ENCODE measurements at places on chromosomes 7 and 10.

GRCh38 chr7:522071-522950 is 2.7 kb upstream of the PDGFA start:
- DNase-seq, result no peak

DNA sequence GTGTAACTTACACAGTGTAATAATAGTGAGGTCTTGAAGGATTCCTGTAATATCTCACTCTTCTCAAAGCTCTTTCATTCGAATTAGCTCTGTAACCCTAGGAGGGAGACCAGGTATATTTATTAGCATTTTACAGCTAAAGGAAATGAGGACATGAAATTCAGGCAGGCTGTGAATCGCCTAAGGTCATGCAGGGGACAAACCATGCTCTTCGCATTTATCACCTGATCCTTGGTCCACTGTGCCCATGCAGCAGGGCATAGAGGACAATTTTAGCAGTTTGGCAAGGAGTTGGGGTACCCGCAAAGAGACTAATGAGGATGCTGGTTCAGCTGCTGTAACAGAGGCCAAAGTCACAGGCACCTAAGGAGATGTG is 14.8 kb upstream of the LAMB1 start:
- DNase-seq, result no peak

DNA sequence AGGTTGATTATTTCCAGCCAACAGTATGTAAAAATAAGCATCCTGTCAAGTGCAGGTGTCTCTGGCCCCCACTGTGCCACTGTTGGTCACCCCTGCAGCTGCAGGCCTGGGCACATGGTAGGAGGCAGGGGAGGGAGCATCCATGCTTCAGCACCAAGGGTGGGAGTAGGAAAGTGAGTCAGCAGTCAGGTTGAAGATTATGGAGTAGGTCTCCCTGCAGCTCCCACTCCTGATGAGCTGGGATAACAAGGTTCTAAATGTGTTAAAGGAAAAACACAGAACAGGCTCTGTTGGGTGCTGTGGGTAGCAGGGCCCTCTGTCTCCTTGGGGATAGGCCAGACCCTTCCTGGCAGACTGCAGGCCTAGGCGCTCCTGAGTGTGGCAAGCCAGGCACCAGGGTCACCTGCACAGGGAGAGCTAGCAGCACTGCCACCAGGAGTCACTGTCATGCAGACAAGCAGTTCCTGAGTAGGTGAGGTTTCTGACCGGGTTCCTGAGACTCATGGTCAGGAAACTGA is 59.3 kb downstream of the NUDCD3 start:
- peak; percentile 50 for DNase-seq

GRCh38 chr7:152711444-152711944 is 35.6 kb upstream of the XRCC2 start:
- DNase-seq, result no peak

DNA sequence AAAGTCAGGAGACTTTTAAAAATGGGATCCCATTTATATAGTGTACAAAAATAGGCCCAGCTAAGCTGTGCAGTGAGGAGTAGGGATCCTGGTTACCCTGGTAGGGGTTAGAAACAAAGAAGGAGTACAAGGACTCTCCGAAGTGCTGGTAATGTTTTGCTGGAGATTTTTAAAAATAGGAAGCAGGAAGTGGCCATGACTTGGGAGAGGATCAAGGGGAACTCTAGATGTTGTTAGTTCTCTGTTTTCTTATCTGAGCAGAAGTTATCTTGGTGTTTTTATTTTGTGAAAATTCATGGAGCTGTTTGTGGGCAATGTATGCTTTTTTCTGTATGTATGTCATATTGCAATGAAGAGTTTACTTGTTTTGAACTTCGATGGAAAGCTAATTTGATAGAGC is 373.9 kb downstream of the SFMBT2 start:
- no peak for DNase-seq

- no peak for DNase-seq
These were observed 46.2 kb downstream of the CALD1 start for GRCh38 chr7:134825666-134826065.

DNA sequence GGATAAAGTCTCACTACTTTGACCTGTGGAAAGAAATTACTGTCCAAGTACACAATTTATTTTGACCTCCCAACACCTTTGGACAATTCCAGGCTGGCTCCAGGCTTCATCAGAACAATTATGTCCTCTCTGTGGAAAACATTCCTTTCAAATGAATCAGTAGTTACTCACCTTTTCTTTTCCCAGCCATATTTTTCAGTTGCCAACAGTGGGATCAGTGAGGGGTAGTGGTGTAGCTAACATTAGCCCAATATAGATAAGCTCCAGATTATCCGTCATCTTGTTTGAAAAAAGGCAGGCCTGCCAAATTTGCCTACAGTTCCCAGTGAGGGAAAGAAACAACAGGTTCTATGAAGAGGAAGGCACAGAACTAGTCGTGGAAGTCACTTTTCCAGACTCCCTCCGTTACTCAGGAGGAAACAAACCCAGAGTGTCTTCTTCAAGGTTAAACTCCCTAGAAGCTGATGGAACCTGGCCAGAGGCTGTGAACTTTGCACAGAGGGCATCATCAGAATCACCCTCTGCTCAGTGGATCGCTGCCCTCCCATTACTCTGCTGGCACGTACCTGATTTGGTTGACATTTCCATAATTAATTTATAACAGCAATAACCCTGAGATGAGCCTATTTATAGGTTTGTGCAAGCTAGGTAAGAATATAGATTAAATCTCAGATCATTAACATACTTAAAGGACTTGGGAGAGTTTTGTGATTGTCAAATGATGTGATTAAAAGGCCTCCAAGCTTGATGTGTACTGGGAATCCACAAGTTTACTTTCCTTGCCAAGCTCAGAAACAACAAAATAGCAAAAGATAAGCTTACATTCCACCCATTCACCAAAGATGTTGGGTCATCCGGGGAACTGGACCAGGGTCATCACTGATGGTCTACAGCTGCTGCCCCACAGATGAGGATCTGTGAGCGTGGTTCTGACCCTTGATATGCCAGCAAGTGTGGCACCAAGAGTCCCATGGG is 654.6 kb upstream of the GALNT17 start:
- DNase-seq, result no peak

DNA sequence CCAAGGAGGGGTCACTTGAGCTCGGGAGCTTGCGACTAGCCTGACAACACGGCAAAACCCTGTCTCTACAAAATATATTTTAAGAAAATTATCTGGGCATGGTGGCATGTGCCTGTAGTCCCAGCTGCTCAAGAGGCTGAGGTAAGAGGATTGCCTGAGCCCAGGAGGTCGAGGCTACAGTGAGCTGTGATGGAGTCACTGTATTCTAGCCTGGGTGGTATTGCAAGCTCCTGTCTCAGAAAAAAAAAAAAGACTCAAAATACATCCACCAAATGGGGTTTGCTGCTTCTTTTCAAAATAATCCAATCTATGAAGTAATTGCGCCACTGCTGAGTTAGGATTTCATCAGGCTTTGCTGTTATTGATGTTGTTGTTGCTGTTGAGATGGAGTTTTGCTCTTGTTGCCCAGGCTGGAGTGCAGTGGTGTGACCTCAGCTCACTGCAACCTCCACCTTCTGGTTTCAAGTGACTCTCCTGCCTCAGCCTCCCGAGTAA is 11.1 kb upstream of the VIM start:
- DNase-seq, result no peak

GRCh38 chr7:45646996-45647825 is 73.0 kb downstream of the ADCY1 start:
- DNase-seq, result no peak

DNA sequence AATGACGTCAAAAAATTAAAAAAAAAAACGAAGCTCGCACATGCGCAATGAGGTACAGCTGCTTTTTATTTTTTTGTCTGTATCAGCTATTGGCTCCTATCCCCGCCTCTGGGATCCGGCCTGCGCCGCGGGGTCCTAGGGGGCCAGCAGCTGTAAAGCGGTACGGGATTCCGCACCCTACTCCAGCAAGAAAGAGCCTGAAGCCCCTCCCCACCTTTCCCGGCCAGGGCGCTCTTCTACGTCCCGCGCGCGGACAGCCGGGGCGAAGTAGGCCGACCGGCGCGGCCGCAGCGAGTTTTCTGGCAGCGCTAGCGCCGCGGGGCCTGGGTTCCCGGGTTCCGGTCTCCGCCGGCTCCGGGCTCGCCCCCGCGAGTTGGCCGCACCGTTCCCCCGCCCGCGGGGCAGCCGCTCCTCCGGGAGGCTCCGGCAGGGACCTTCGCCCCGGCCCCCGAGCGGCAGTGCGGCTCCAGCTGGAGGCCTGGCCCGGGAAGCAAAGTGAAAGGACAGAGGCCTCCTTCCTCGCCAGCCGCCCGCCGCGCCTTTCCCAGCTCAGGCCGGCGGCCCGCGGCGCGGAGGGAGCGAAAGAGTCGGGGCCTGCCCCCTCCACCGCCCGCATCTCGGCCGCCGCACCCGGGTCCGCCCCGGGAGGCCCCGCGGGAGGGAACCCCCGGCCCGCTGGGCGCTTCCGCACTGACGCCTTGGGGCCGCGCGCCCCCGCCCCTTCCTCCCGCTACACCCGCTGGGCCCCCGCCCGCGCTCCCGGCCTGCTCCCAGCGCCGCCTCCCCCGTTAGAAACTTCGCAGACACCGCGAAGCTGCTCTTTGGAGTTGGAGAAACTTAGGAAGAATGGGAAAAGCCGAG is 4.7 kb upstream of the SPAG6 start:
- no peak for DNase-seq

- DNase-seq, result no peak
These were observed 186.8 kb downstream of the CUX1 start for GRCh38 chr7:102004229-102004628.

- DNase-seq, result no peak
These were observed 113.9 kb upstream of the FAM171A1 start for GRCh38 chr10:15485027-15485426.

All from GM18507 (cell line).